ENCODE measurements at places on chromosomes 11 and 22.

DNA sequence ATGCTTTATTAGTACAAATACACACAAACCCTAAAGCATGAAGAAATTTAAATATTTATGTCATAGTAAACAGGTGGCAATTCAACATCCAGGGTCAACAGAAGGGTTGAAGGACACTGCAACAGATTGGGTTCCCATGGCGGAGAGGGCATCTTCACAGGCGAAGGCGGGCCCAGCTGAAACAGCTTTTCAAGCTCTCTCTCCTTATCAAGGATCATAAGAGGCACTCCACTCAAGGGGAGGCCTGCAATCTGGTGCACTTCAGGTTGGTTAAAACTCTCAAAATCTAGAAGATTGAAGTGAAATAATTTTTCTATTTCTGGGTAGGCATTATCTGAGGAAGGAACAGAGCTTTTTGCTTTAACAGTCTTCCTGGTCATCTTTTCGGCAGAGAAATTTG, 16.8 kb upstream of the SLC22A8 start:
- no peak for DNase-seq

GRCh38 chr11:103923451-103923931, 112.9 kb upstream of the DDI1 start:
- peak; percentile 85 for DNase-seq

- DNase-seq = no peak
These were observed 590 bp downstream of the COMMD9 start for GRCh38 chr11:36288442-36289225.

DNA sequence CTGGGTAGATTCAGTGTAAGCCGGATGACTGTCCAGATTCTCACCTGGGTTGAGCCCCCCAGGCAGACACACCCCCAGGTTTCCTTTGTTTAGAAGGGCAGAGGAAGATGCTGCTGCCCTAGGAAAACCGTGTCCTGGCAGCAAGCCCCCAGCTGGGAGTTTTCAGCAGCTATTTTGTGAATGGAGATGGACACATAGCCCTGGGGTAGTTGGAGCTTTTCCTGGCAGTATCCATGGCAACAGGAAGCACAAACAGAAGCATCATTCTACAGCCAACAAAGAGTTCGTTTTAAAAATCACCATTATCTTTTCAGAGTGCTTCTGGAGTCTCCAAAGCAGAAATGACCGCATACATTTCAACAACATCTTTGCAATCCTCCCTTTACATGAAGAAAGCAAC, 245.5 kb downstream of the BRD1 start:
- DNase-seq = peak; percentile 2

GRCh38 chr11:3060436-3061025, 3.3 kb upstream of the CARS1 start:
- DNase-seq = no peak

GRCh38 chr22:44671742-44672141, 30.3 kb upstream of the PRR5 start:
- peak; percentile 18 for DNase-seq

GRCh38 chr11:8724682-8725081, 42.1 kb downstream of the RPL27A start:
- no peak for DNase-seq

- DNase-seq = peak; percentile 41
These were observed 172.6 kb upstream of the LUZP2 start for GRCh38 chr11:24324211-24324610.

DNA sequence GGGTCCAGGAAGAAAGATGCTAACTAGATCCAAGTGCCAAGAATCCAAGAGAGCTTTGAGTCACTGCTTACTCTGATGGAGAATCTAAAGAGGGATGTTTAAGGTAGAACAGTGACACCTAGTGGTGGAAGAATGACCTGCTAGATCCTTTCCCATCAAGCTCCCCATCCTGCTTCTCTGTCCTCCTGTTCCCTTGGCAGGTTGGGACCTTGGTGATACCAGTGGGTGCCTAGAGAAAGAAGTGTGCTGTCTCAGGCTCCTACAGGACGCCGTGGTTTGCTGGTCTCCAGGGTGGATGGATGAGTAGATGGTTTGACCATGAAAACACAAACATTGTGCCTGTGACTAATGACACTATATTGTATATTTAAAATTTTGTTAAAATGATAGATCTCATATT, 383.7 kb downstream of the TMEM135 start:
- DNase-seq = peak; percentile 88

DNA sequence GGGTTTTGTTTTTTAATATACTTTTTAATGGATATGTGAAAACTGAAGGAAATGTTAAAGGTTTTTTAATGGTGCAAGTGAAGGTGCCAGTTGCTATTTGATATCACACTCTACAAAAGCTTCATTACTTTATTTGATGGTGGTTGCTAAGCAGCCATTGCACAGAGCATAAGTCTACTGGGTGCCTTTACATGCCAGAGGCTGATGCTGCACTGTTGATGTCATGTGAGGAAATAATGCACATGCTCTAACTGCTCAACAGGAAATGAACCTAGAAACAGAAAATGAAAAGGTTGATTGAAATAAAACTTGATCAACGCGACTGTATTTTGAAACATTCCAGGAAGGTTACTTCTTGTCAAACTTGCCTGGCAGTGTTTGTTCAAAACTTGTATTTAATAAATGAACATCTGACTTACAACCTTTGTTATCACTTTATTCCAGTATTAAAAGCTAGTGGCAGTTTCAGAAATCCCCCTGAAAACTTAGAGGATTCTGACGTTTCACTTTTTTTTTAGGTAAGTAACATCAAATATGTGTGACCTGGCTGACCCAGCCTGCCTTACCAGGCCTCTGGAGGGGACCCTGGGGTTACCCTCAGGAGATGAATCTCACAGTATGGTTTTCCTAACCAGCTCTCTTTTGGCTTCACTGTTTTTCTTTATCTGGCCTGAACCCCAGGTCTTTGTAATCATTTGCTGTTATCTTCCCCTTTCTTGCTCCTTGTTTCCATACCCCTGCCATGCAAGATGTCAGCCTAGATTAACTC, 2.4 kb upstream of the ATP5MG start:
- peak; percentile 19 for DNase-seq

GRCh38 chr22:30968015-30968923, at the start of gene MORC2:
Gene MORC2 (minus strand): TSS chr22:30968774. CDS start chr22:30967889, 885 bp downstream.
- peak; percentile 60 for DNase-seq

- DNase-seq = peak; percentile 45
These were observed 74.6 kb downstream of the AASDHPPT start for GRCh38 chr11:106152013-106152412.

DNA sequence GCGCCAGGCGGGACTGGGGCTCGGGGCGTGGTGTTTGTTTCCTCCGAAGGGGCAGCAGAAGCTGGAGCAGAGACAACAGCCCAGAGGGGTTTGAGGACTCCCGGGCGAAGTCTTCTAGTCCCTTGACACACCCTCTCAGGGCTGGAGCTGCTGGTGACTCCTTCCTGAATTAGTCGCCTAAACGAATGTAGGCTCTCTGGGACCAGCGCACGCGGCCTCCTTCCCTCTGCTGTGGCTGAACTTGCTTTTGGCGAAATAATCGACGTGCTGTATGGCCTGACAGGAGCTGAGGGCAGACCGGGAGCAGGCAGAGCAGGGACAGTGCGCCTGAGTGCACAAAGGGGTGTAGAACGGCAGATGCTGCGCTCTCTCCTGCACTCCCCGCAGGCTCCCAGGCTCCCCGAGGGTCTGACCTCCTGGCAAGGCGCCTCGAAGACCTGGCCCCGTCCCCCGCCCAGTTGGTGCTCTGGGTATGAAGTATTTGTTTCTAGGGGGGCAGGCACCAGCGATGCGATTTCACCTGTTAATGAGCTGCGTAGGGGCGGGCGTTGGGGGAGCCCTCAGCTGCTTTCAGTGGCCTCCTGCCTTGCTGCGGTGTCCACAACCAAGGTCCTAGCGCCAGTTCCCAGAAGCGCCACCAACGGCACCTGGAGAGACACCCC, 5.3 kb downstream of the SLC17A6 start:
- DNase-seq = no peak

DNA sequence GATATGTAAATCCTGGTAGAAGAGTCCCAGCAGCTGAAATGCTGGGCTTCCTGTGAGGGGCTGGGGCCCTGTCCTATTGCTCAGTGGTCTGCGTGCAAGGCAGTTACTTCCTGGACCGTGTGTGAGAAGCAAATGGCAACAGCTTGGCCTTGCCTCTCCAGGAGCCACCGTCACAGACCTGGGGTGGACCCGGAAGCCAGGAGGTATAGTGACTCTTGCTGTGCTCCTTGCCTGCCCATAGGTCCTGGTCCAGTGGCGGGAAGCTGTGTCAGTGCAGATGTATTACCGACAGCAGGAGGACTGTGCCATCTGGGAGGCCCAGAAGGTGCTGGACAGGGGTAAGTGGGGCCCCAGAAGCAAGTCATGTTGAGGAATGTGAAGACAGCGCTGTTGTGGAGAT, 54.3 kb downstream of the PISD start:
- no peak for DNase-seq

DNA sequence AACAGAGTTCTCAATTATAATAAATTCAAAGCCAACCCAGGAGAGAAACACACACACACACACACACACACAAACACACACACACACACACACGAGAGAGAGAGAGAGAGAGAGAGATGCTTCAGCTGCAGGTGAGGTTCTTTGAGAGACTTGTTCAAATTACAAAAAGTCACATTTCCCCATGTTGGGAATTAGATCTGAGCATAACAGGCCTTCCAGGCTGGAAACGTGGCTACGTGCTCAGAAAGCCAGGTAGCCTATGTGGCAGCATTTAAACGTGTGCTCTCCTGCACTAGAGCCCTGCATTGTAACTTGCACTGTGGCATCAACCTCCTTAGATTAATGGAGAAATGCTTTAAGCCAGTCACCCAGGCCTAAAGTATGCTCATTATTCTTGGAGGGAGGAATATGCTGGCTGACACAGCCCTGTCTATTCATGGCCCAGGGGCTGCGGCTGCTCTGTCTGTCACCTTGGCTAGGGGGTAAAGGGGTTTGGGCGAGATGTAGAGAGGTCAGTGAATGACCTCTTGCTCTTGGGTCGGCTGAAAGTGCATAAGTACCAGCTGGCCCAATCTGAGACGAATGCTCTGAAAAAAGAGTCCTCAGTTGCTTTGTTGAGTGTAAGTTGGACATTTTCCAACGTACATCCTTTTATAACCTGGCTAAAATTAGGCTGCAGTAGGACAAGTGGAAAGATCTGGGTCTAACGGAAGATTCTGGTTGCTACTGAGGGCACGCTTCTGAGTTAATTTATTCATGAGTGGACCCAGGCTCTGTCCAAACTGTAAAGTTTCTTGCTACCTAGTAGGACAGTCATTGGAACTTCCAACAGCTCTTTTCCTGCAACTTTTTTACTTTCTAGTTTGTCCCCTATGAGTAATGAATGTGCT, 171.1 kb upstream of the SEZ6L start:
- DNase-seq = no peak

- peak; percentile 96 for DNase-seq
These were observed 39.9 kb downstream of the CWC15 start for GRCh38 chr11:94933223-94934130.
